ENCODE measurements at places on chromosomes 2 and 18.

DNA sequence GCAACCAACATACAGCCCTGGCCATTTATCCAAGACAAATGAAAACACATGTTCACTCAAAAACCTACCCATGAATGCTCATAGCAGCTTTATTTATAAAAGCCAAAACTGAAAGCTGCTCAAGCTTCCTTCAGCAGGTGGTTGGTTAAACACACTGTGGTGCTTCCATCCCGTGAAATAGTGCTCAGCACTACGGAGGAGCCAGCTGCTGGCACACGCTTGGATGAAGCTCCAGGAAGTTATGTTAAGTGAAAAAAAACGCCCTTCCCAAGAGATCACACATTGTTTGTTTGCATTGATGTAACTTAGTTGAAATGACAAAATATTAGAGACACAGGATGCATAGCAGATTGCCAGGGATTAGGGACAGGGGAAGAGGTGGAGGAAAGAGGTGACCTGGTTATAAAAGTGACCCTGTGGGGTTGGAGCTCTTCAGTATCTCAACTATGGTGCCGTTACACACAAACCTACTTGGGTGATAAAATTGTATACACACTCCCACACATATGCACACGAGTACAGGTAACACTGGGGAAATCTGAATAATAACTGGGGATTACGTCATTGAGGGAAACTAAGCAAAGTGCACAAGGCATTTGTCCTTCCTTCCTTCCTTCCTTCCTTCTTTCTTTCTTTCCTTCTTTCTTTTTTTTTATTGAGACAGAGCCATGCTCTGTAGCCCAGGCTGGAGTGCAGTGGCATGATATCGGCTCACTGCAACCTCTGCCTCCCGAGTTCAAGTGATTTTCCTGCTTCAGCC, 6.2 kb upstream of the ALPG start:
- no peak for DNase-seq

GRCh38 chr2:234348081-234348480, 148.8 kb downstream of the ARL4C start:
- DNase-seq: peak; percentile 40

- DNase-seq: no peak
Observed at GRCh38 chr2:43355399-43355798, 129.0 kb upstream of the ZFP36L2 start.

GRCh38 chr2:162908567-162908966, 70.0 kb upstream of the KCNH7 start:
- DNase-seq: no peak

- DNase-seq: no peak
Observed at GRCh38 chr2:30448308-30448707, 1.3 kb downstream of the LCLAT1 start.

DNA sequence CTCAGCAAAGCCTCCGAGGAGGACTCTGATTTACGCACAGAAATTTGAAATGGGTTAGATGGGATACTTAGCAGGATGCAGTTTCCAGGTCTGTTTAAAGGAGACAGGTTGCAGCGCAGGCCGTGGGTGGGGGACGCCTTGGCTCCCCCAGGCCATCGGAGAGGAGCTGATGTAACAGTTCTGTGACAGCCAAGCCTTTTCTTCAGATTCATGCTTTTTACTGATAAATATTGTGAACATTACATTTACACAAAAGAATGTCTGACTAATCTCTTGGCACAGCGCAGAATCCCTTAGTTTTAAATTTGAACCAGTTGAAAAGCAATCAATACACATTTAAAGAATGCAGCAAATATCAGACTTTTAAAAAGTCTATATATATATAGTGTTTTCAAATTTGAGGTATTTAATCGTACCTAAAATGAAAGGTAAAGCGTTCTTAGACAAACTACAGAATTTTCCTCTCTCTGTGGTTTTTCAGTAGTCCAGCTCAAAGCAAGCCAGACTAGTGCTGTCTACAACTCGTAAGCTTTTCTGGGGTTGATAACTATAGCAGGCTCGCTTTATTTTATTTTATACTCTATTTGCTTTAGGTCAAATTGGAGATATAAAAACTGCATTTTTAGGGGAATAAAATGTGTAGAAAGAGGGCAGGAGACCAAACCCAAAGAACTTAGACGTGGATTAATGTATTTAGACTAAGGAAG, 221.9 kb downstream of the PIEZO2 start:
- DNase-seq: no peak

- no peak for DNase-seq
Observed at GRCh38 chr2:217466104-217466503, 536.7 kb downstream of the TNS1 start.

GRCh38 chr2:100248971-100249370, 73.3 kb downstream of the LONRF2 start:
- no peak for DNase-seq

DNA sequence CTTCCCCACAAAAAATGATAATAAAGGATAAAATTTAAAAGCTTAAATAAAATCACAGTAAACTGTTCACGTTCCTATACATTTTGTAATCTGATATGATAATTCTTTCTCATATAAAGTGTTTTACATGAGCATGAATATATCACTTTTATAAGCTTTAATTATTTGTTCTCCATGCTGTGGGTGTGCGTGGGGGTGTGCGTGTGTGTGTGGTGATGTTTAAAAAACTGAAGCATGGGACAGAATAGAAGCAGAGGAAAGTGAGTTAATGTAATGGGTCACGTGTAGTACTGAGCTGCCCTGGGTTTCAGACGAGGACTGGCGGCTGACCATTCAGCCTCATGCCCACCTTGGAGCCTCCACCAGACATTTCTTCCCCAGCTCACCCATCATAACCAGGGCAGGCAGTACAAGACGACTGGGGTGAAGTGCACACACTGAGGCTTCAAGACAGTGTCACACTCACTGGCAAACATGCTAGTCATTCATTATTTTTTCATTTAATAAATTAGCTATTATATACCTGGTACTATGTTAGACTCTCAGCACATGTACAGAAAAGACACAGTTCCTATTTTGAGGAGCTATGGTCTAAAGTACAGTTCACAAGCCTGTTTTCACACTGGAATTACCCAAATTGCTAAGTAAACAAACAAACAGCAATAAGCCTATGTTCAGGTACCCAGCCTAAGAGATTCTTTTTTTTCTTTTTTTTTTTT, 97.2 kb upstream of the LPIN2 start:
- DNase-seq: no peak

- DNase-seq: no peak
Observed at GRCh38 chr2:30287857-30288513, 56.7 kb downstream of the LBH start.
